ENCODE measurements at places on chromosomes 16 and 17.

DNA sequence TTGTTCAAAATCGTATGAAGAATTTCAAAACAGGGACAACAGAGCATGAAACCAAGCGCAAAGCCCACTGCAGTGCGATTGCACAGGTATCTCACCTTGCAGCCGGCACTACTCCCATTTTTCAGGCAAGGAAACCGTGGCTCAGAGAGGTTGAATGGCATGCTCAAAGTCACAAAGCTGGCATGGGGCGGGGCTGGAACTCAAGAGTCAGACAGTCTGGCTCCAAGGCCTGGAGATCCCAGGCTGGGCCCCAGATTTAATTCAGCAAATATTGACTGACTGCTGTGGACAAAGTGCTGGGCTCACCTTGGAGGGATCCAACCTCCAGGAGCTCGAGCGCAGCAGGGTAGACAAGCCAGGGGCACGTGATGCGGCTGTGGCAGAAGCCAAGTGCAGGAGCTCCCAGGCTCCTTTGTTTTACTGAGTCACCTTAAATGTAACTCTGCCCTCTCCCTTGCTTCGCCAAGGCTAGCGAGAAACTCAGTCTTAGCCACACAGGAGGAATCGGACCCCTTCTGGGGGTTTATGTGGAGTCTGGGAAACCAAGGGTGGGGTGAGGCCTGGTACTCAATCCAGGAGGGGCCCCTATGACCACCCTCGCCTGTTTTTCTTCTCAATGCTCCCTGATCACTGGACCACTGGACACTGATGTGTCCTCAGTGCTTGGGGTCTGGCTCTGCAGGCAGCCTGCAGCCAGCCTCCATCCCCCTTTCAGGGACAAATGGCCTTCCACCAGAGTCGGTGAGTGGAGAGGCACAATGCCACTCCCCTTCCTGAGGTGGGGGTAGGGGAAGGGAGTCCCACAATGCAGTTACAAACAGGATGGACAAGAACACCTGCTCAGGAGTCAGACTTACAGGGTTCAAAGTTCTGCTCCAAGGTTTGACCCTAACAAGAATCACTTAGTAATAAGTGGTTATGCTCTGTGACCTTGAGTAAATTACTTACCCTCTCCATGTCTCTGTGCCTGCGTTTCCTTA is 3.9 kb upstream of the SPATA20 start:
- DNase-seq: no peak

DNA sequence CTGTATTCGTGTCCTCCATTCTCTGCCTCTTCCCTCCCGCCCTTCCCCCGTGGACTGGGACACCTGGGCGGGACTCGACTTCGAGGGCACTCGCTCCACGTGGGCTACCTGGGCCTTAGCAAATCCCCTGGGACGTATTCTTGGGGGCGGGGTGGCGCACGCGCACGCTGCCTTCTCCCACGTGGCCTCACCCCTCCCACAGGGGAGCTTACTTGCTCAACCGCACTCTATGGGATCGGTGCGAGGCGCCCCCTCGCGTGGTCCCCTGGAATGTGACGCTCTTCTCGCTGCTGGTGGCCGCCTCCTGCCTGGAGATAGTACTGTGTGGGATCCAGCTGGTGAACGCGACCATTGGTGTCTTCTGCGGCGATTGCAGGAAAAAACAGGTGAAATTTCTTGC is 3.5 kb downstream of the VMO1 start:
- DNase-seq: no peak

DNA sequence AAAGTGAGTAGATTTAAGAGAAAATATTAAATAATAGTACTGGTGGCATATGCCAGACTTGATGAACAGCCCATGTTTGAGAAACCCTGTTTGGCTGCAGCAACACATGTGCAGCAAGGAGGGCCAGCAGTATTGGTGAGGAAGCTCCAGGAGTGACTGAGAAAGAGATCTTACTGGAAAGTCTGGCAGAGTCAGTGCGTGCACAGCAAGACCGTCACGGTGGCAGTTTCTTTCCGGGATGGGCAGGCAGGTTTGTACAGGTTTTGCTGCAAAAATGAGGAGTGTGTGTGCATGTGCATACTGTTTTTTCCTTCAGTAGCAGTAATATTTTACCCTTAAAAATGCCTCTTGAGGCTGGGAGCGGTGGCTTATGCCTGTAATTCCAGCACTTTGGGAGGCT is 41.4 kb downstream of the KSR1 start:
- no peak for DNase-seq

DNA sequence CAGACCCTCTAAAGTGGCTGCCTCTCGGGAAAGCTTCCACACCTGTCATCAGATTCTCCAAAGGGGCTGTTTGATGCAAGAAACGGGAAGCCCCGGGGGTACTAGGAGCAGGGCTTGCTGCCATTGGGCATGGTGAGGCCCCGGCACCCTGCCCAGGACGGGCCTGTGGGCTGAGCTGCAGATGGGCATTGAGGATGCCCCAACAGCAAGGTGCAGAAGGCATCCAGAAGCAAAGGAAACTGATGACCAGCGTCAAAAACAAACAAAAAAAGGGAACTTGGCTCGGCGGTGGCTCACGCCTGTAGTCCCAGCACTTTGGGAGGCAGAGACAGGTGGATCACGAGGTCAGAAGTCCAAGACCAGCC is 1.5 kb upstream of the LIMD2 start:
- DNase-seq: no peak

Measured in fibroblast of pulmonary artery (primary cell).